NCI-H2107 (cell line): ENCODE measurements at places on chromosomes 3 and 15.

DNA sequence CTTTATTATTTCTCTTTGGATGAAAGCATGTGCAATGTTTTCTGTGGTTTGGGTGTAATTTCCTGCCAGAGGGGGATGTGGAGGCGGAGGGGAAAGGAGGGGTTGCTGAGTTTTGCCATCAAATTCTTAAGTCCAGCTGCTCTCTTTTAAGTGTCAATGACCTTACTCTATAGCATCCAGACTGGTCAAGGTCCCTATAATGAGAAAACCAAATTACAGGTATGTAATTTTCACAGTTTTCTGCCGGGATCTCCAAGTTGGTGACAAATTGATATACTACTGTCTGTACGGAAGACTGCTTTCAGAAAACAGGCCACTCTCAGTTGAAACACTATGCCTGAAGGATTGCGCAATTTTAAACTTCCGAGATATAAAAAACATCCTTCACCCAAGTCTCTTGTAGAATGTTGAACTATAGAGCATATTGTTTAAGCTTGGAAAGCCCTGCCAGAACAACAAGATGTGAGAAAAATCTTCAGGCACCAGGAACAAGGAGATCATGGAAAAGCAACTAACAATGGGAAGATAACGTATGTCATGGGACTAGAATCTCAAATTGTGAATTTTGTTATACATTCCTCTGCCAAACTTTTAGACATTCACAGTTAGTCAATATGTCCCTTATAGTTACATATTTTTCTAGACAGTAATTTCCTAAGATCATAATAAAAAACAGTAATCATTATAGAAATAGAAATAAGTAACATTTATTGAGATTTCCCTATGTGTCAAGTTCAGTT lies 300.7 kb upstream of the SATB1 start:
- no peak for DNase-seq

GRCh38 chr15:50996641-50997040 lies 88.2 kb downstream of the AP4E1 start:
- no peak for DNase-seq

GRCh38 chr3:69326855-69327300 lies 59.0 kb downstream of the FRMD4B start:
- DNase-seq = no peak

DNA sequence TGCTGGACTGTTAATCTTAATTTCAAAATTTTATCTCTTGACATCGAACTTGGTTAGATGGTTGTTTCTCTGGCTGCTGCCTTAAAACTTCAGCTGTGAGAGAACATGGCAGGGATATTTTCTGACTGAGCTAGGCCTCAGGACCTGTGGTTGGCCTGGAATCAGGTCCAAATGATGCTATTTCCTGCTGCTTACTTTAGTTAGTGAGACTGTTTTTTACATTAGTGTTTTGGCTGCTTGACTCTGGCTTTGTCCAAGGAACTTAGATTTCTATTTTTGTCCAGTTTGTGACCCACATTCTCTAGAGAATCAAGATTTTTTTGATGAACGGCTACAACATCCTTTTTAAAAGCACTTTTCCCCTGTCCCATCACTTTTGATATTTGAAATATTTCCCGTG lies 497.9 kb upstream of the SGO1 start:
- DNase-seq = no peak

DNA sequence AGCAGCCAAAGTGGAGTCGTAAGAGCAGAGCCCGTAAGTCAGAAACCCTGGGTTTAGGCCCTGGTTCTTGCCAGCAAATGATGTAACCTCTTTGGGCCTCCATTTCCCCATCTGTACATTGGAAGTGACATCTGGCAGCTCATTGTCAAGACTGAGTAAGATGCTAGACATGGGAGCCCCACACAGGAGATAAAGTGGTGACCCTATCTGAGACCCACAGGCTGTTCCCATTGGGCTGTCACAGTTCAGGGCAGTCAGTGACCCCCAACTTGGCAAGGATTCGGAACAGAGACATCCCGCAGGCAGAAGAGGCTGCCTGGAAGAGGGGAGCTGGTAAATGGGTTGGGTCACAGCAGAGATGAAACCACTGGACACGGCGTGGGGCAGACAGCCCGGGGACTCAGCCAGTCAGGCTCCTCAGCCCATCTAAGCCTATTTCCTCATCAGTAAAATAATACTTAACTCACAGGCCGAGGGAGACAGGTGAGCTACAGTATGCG lies 1.8 kb downstream of the CLN6 start:
- DNase-seq = no peak

DNA sequence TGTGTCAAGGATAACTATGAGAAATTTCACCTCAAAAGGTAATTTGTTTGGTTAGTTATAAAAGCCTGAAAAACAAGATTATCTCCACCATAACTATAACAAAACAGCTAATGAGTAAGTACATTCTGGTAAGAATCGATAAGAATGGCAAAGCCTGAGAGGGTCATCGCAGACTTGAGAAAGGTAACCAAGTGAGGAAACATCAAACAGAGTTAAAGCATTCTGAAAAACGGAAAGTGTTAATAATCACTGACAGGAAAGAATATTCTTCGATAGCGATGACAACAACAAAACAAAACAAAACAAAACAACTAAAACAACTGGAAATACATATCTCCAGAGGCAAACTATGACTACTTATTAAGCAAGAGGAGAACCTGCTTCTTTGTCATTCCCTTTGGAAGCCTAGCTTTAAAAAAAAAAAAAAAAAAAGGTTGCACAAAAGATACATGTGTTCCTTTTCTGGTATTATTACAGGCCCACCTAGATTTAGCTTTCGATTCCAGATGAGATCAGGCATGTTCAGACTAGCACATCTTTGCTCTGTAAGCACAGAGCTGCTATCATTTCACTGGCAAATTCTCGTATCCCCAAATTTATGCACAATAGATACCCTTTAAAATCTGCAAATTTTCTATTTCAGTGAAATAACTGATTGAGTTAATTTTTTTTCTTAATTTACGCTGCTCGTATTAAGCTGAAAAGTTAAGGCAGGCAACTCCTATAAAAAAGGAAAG lies 155.6 kb downstream of the TIGIT start:
- DNase-seq = no peak

- DNase-seq = no peak
Measured at GRCh38 chr15:33722005-33722672, 246.2 kb upstream of the CHRM5 start.

DNA sequence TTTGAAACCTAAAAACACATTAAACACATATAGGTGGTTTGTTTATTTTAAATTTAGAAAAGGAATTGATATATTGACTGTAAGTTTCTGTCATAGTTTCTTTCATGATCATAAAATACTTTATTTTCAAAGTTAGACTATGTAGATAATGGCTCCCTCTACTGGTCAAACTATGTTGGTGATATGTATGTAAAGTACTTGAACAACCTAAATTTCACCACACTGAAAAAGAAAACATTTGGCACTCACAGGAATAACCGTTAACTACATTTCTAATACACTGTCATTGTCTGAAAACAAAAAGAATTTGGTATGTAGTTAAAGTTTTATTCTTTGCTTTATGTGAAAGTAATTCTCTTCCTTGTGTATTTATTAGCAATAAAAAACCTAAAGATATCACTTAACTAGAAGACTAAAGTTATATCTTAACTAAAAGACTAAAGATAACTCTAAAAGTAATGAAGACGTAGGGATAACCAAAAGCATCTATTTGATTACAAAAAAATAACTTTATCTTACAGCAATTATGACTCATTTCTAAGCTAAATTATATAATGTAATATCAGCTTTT lies 427.5 kb downstream of the VGLL3 start:
- DNase-seq = peak; percentile 52

GRCh38 chr15:45862034-45862433 lies 227.2 kb downstream of the SQOR start:
- DNase-seq = no peak

DNA sequence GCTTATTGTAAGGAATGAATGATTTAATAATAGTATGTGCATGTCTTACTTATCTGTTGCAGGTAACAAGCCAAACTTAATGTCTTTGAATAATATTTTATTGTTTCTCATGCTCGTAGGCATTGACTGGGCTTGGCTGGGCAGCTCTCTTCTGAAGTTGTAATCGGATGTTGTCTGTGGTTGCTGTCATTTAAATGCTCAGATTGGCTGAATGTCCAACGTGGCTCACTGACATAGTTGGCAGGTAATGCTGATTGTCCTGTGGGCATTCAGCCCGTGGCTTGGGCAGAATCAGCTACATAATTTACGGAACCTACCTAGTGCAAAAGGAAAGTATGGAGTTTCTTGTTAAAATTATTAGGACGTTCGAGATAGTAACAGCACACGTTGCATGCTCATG lies 297.4 kb upstream of the GBE1 start:
- no peak for DNase-seq

- DNase-seq = no peak
Measured at GRCh38 chr3:64039981-64040733, 16.9 kb upstream of the PSMD6 start.

- no peak for DNase-seq
Measured at GRCh38 chr3:32646761-32647160, 38.2 kb upstream of the CNOT10 start.

DNA sequence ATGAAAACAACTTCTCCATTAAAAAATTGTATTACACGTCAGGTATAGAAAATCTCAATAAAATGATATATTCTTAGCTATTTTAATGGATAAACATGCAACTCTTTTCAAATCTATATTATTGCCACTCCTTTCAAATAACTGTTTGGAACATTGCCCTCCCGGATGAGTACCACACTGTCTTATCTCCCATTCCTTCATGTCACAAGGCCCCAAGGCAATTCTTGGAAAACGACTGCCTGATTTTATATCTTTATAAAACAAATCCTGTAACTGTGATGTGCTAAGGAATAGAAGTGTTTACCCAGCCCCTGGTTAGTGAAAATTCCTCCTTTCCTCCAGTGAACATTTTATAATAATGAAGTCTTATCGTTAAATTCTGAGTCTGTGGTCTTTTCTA lies 6.2 kb upstream of the ZNF619 start:
- no peak for DNase-seq

GRCh38 chr3:17033516-17034168 lies 148.9 kb downstream of the PLCL2 start:
- DNase-seq = no peak

- DNase-seq = no peak
Measured at GRCh38 chr3:109618766-109619378, 281.5 kb upstream of the DPPA4 start.

- DNase-seq = no peak
Measured at GRCh38 chr3:98807561-98807960, 44.4 kb downstream of the ST3GAL6 start.

- no peak for DNase-seq
Measured at GRCh38 chr15:40435023-40435709, 5.6 kb upstream of the BAHD1 start.

GRCh38 chr3:195748661-195749060 lies 27.9 kb downstream of the MUC20 start:
- no peak for DNase-seq

DNA sequence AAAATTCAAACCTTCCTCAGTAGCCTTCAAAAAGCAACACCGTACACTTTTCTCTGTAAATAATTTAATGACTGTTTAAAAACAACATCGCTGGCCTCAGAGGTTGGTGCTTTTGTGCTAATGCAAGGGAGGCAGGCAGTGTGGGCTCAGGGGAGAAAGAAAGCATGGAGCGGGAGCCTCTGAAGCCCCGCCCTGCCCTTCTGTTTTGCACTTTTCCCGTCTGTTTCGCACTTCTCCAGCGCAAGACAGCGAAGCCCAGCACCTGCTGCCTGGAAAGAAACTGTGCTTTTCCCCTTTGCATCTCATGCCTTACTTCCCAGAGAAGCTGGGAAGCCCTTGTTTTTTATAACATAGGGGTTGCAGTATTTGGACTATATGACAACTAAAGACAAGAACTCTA lies 23.1 kb downstream of the TRPM1 start:
- no peak for DNase-seq

- no peak for DNase-seq
Measured at GRCh38 chr15:66588537-66588936, 22.7 kb upstream of the LCTL start.

DNA sequence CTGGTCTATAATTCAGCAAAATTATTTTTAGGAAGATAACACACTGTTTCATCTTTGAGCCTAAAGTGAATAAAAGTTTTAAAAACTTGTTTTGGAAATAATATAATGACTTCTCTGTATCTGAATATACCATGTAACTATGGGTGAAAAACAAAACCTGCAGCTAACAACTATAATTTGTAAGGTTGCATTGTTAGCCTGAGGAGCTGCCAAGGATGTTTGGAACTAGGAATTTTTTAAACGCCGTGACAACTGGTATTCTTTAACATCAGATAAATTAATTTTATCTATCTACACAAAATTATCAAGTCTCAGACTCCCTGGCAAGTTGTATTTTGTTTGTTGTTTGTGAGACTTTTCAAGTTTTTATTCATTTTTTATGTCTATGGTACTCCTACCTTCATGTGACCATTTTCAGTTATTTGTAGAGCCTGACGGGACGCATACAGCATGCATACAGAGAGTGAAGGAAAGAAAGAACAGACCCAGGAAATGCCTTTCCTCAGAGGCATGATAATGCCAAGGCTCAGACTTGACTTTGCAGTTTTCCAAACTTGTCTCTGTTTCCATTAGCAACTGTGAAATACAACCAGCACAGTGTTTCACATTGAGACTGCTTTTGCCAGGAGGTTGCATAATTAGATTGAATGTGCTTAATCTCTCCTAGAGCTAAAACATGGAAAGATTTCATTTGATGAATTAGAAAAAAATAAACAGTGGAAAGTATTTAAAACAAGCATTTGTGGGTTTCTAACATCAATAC lies 60.8 kb upstream of the ARHGEF26 start:
- DNase-seq = no peak

DNA sequence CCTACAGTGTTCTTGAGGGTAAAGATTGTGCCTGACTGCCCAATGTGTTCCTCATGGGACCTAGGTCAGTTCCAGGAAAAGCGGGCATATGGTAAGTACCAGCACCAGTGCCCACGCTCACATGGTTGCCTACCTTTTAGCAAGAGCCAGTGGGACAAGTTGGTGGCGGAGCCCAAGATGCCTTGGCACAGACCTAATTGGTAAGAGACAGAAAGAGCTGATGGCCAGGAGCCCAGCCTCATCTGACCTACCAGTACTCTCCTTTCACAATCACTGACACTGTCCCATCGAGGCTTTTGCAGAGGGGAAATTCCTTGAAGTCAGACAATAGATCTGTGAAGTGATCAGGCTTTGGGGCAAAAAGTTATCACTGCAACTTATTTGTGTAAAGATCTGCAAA lies 98.4 kb upstream of the BCL6 start:
- DNase-seq = no peak

DNA sequence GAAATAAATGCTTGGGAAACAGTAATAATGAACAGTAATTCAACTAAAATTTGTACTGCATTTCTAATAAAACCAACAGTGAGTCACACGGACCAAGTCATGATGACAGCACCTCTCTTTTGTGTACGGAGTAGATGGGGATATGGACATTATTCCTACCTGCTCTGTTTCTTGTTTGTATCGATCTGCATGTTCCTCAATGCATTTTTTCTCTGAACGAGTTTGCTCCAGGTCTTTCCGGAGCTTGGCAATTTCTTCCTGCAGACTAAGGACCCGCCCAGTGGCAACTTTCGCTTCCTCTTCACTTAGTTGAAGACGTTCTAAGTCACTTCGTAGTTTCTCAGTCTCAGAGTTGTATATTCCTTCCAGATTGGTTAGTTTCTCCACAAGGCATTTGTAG lies 74.4 kb upstream of the MYO5C start:
- no peak for DNase-seq

GRCh38 chr15:100284191-100284590 lies 57.6 kb downstream of the ADAMTS17 start:
- DNase-seq = no peak
